CMK (cell line): ENCODE measurements at places on chromosomes 5 and 9.

GRCh38 chr9:119027901-119028699, 341.1 kb downstream of the BRINP1 start:
- DNase-seq: no peak

DNA sequence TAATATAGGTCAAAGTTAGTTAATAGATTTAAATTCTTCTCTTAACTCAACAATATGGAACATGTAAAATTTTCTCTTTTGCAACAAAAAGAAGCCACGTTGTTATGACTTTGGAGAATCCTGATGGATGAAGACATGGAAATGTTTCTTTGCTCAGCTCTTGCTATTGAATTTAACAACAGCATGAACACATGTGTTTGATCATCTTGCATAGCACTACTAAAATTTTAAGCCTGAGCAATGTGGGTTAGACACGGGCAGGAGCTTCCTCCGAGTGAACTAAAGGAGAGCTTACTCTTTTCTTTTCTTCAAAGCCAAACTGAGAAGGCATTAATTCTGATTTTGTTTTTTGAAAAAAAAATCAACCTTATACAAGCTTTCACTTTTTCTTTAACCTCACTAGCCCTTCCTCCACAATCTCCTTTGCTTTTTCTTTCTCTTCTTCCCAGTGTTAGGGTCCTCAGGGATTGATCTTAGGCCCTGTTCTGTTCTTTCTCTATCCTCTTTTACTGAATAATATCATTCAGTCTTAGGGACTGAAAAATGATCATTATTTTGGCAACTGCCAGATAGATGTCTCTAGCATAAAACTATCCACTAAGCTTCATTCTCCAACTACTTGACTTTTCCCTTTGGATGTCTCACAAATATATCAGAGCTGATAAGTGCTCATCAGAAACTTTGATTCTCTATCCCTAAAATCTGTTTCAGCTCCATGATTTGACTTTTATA, 36.9 kb downstream of the ADAMTS19 start:
- DNase-seq: no peak

DNA sequence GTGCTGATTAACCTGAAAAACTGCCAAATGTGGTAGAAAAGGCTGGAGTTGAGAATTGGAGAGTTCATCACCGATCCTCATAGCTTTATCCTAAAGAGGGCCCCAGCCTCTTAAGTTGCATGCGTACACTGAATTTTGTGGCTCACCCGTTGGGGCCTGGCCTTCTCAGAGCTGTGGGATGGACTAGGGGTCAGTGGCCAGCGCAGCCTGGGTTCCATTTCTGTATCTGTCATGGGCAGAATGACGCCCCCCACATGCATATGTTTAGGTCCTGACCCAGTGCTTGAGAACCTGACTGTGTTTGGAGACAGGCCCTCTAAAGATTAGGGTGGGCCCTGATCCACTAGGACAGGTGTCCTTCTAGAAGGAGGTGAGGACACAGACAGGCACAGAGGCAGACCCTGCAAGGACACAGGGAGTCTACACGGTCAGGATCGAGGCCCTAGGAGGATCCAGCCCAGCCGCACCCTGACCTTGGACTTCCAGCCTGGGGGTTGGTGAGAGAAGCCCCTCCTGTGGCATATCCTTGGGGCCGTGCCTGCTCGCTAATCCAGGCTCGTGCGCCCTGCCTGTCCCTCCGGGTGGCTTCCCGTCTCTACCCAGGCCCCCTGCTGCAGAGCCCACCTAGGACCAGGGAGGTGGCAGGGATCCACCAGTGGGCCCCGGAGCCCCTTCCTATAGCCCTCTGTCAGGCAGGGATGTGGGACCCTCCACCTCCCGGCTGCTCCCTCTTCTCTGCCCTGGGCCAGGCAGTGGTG, 32.2 kb downstream of the NDUFS6 start:
- DNase-seq: no peak

DNA sequence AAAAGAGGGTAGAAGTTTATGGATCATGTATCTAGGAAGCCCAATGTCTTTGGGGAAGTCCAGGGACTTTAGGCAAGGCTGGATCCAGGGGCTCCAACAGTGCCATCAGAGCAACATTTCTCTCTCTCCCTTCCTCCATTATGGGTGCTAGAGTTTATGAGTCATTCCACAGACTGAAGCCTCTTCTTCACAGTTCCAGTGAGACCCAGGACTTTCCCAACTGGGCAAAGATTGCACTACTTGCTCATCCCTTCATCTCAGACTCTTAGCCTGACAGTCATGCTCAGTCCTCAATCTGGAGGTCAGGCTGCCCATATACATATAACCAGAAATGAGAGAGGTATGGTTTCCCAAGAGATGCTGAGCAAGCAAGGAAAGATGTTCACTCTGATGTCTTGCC, 110.7 kb downstream of the FEM1C start:
- DNase-seq: no peak

DNA sequence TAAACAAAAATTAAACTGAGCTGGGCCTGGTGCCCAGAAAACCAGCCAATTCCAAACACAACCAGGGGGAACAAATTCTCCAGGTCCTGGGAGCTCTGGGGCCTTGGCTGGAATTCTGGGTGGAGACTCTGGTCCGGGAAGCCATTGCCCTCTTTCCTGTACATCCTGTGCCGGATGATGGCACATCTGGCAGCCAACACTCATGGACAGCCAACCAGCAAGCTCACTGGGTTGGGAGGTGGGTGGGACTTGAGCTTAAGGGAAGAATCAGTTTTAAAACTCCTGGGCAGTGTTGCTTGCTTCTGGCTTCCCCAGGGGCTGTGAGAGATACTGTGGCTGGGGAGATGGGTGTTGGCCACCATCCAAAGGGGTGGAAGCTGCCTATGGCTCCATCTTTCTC, 56.1 kb downstream of the PCDH1 start:
- DNase-seq: no peak

DNA sequence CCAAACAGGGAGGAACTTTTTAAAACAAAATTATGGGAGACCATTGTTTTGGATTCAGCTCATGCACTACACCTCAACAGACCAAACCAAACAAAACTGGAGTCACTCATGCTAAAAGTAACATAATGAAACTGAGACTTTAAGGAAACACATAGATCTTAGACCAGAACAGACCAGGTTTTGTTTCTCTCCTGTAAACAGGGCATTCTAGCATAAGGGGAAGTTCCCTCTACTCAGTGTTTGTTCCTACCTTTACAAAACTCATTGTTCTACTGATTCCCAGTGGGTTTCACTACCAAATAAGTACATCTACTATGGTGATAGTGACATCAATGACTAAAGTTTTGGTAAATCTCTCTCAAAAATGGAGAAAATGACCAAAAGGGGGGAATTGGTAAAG, 1103.6 kb upstream of the EDIL3 start:
- no peak for DNase-seq

GRCh38 chr9:120536949-120537640, 42.9 kb downstream of the CDK5RAP2 start:
- no peak for DNase-seq

- DNase-seq: no peak
Measured at GRCh38 chr5:78367318-78367991, 7.0 kb downstream of the SCAMP1 start.

DNA sequence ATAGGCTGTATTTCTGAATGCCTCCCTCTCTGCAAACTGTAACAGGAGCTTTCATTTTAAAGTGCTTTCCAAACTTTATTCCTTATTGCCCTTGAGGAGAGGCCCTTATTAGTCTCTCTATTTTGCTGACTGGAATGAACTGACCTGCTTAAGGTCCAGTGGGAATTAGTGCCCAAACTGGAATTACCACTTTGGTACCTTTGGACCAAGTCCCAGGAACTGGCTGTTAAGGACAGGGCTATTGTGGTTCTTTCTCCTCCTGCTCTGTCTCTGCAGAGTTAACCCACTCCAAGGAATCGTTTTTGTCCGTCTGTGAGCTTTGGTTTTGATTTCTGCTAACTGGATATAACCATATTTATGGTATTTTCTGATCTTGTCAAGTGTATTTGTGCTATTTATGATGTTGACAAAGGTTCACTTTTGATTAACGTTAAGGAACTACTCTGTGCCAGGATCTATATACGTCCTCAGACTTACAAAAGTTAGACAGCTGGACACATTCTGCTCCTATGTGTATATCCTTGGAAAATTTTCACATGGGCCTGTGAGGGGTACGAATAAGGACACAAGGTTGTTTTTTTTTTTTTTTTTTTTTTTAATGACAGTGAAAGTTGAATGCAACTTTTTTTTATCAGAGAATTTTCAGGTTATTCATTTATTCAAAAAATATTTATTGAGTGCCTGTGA, 189.1 kb upstream of the ANKRD55 start:
- DNase-seq: no peak

DNA sequence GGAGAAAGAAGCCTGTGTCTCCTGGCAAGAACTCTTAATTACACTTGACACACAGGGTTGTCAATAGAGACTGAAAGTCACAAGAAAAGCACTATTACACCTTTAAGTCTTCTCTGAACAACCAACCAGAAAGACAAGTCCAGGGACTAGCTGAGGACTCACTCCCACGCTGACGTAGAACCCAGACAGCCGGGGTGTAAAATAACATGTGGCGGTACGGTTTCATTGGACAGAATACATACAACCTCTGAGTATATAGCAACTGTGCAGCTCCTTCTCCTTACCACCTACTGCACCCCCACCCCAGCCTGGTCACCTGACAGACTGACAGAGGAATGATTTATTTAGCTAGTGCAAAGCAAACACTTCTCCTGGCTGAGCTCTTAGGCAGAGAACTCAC, 103.4 kb upstream of the RASEF start:
- DNase-seq: no peak

GRCh38 chr9:101437806-101438232, 2.2 kb upstream of the ALDOB start:
- no peak for DNase-seq

DNA sequence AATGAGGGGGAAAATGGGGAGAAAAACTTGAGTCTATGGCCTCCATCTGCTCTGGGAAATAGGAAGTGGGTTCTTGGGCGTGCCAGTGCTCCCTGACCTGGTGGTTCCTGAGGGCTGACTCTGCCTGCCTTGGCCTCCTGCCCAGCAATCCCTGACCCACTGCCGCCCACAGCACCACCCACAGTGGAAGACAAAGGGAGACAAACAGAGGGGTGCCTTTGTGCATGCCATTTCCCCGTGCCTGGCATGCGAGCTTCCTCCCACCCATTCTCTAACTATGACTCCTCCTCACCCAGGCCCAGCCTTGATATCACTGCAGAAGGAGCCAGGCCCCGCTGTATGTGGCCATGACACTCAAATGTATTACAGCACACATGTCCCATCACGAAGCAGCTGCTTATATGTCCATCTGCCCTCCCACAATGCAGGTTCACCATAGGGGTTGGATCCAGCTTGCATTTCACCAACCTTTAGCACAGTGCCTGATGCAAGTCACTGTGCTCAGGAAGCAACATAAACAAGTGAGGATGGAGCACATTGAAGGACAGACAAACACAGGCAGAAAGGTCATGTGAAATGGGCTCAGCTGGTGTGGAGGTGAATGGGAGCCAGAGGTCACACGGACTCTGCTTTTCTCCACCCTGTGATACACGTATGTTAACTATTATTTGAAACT, 84.4 kb downstream of the ADRB2 start:
- no peak for DNase-seq

- DNase-seq: no peak
Measured at GRCh38 chr5:179619776-179620175, 3.7 kb downstream of the HNRNPH1 start.
